Glutamatergic neuron (in vitro differentiated cells): ENCODE measurements at places on chromosomes 2 and 18. TPM values are rescaled to one million over a fixed set of nuclear protein-coding genes. Genes with fewer than 3 reads are reported as not detected.

G6PC2 gene
- not detected for total RNA-seq

UGT1A7 gene
- not detected for total RNA-seq

TUBA3D gene
- not detected for total RNA-seq

GRCh38 chr2:210224941-210225672 is at the start of gene ACADL:
ACADL (minus strand) TSS chr2:210225447; CDS start chr2:210225263, 184 bp downstream.
- DNase-seq = peak; percentile 67
- H3K36me3 ChIP-seq = no peaks in the 10 kb centered on the region
- no peaks in the 10 kb centered on the region for H3K4me1 ChIP-seq
- peaks cover 6% of the 10 kb centered on the region for H3K27me3 ChIP-seq
- H3K27ac ChIP-seq = no peak within 1 kb of the TSS

DNA sequence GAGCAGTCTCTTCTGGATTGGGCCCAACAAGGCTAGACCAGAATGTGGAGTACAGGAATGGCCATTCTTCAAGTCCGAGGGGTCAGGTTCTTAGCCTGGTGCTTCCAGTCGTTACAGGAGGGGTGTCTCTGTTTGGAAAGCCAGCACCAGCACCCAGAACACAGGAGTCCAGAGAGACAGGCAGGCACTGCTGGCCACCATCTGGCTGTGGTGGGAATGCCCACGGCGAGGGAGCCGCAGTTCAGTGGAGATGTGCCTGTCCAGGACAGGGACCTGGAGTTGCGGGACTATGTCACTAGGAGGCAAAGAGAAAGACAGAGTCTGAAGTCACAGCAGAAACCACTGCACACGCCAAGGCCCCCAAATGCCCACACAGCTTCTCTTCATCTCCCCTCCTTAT is 59.1 kb downstream of the TRABD2A start:
- no peak for DNase-seq
- no peaks in the 10 kb centered on the region for H3K36me3 ChIP-seq
- H3K4me3 ChIP-seq = no peak overlapping the region
- no peaks in the 10 kb centered on the region for H3K27me3 ChIP-seq
- no peak overlapping the region for H3K27ac ChIP-seq

GRCh38 chr2:221635949-221636348 is 63.8 kb upstream of the EPHA4 start:
- H3K36me3 ChIP-seq = no peaks in the 10 kb centered on the region
- no peak for DNase-seq
- no peaks in the 10 kb centered on the region for H3K4me1 ChIP-seq
- H3K27me3 ChIP-seq = no peaks in the 10 kb centered on the region
- no peak overlapping the region for H3K27ac ChIP-seq
- H3K4me3 ChIP-seq = no peak overlapping the region
